NCI-H2107 (cell line): ENCODE measurements at places on chromosomes 3 and 15.

DNA sequence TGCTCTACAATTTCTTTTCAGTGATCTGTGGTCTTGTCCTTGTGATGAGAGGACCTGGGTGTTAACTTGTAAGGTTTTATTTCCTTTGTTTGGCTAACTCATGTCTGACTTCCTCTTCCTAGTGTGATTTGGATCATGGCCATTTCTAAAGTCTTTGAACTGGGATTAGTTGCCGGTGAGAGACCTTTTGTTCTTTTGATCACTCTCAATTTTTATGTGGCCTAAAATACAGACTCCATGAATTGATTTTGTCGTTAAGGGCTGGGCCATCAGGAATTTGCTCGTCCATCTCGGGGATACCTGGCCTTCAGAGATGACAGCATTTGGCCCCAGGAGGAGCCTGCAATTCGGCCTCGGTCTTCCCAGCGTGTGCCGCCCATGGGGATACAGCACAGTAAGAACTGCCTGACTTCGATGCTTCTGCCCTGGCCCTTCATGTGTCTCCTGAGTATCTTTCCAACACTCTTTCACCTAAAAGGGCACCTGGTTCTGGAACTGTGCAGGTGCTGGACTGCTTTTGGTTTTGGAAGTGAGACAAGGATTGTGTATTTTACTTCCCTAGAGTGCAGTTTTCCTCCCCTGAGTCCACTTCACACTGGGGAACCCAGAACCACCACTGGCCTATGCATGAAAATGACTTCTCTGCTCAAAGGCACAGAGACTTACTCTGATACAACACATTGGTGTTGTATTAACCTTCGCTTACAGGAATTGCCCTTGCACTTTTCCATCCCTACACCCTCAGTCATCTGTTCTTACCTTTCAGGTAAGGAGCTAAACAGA is 13.1 kb upstream of the LRRC2 start:
- DNase-seq = no peak

DNA sequence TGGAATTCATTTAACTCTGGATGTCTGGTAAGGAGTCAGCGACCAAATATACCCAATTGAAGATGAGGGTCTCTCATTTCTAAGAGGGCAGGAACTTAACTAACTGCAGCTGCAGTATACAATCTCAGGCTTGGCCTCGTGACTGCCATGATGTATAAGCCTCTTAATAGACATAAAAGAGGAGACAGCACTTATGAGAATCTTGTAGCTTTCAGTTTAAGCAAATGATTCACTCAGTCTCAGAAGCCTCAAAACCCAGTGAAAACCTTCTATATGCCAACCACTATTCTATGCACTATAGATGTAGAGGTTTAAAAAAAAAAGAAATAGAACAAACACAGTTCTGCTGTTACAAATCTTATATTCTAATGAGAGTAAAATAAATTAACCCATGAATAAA is 513.9 kb downstream of the TBL1XR1 start:
- DNase-seq = no peak

DNA sequence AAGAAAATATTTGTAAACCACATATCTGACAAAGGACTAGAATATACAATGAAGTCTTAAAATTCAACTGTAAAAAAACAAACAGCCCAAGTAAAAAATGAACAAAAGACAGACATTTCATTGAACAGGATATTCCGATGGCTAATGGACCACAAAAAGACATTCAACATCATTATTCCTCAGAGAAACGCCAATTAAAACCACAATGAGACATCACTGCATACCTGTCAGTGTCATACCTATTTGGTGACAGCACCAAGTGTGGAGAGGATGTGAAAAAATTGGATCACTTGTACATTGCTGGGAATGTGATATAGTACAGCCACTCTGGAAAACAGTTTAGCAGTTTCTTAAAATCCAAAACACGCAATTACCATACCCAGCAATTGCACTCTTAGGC is 29.9 kb upstream of the TJP1 start:
- no peak for DNase-seq

GRCh38 chr3:72151465-72152238 is 366.7 kb upstream of the PROK2 start:
- no peak for DNase-seq

DNA sequence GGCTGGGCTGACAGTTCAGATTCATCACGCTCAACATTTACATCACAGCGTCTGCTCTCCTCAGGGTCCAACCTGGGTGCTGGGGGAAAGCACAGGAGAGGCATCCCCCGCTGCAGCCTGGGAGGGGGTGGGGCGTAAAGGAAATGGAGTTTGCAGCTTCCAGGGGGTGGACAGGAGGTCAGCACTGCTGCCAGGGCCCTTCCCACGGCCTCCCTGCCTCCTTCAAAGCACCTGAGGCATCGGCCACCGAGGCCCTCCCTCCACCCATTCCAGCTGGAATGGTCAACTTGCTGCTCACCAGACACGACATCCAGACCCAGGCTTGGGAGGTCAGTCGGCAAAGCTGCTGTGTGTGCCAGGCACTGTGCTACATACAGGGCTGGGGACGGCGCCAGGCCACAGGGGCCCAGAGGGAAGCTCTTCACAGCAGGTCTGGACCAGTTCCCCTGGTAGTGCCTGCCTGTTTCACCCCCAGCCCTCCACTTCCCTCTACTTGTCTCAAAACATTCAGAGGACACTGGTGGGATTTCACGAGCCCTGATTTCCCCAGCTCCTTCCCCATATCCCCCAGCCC is 120.7 kb downstream of the ANP32A start:
- DNase-seq = no peak

DNA sequence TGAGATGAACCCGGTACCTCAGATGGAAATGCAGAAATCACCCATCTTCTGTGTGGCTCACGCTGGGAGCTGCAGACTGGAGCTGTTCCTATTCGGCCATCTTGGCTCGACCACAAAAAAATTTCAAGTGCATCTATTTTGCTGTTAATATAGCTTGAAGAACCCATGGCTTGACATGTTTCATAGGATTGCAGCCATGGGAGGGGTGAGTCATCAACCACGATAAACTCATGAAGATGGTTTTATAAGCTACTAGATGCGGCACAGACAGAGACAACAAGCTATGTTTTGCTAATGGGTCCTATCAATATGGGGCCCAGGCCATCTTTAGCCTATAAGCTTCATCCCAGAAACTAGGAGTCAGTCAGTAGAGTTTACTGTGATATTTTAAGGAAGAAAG is 100.4 kb upstream of the PHLDB2 start:
- DNase-seq = no peak

DNA sequence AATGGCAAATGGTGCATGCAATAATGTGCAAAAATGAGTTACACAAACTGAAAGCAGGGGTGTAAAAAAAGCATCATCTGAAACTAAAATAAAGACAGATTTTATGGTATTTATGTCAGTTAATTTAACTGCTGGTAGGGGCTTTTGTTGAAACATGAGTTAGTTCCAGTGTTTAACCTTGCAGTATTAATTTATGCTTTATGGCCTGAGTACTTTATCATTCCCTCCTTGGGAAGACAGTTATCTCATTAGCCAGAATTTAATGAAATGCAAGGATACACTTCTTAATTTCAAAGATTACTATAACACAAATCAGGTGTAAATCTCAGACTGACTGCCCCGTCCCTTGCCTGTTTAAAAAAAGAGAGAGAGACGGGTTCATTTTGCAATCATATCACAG is 240.1 kb upstream of the MEIS2 start:
- no peak for DNase-seq

DNA sequence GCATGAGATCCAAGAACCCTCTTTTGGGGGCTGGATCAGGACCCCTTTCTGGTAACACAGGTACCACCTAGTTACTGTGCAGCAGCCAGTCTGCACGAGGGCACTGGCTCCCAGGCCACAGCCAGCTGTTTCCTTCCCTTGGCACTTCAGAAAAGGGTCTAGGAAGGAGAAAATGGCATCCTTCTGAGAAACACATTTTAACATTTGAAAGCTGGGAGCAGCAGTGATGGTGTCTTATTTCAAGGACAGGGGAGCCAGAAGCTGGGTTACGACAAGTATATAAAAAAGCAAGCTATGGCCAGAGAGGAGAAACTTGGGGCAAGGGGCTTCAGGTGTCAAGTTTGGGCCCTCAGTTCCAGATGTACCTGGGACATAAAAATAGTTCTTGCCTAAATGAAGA is 282.8 kb downstream of the CTNNB1 start:
- no peak for DNase-seq

GRCh38 chr3:168088106-168088720 is 7.5 kb downstream of the GOLIM4 start:
- DNase-seq = no peak

GRCh38 chr3:140595295-140595694 is 82.6 kb upstream of the TRIM42 start:
- DNase-seq = no peak
